ENCODE measurements at places on chromosomes 5 and 9.

GRCh38 chr5:171342362-171343111 is 33.5 kb downstream of the TLX3 start:
- DNase-seq: peak; percentile 51

GRCh38 chr5:78416677-78417425 is 56.4 kb downstream of the SCAMP1 start:
- DNase-seq: no peak

- DNase-seq: no peak
Measured at GRCh38 chr9:128310461-128310860, 11.8 kb downstream of the TRUB2 start.

GRCh38 chr5:167642779-167643517 is 648.5 kb upstream of the WWC1 start:
- DNase-seq: no peak

- no peak for DNase-seq
Measured at GRCh38 chr5:154962494-154962893, 21.6 kb downstream of the MRPL22 start.

GRCh38 chr9:22079873-22080341 is 70.8 kb upstream of the CDKN2B start:
- DNase-seq: peak; percentile 93

DNA sequence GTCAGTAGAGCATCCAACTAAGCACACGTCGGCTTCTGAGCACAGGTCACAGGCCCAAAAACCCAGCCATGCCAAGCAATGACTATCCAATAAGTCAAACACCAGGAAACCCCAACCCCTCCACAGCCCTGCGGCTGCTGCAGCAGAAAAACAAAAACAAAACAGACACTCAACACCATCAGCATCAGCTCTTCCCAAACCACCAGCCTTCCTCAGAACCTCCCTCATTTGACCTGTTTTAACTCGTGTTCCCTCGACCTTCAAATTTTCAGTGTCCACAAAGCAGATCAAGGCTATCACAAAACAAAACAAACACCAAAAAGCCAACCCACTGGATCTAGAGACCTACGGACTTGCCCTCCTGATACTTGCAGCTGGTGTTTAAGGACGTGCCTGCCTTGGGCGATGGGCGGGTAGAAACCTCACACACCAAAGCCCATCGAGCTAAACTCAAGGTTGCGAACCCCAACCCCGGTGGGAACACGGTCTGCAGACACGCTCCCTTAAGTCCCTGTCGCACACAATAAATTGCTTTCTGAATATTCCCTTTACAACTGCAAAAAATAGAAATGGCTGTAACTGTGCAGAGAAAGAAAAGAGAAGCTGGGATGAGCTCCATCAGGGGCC is 247.1 kb upstream of the ANKRD55 start:
- DNase-seq: no peak

GRCh38 chr5:74288448-74289108 is 351.9 kb downstream of the ENC1 start:
- DNase-seq: no peak

- DNase-seq: no peak
Measured at GRCh38 chr5:96817506-96817905, 9.8 kb upstream of the ERAP1 start.

- peak; percentile 51 for DNase-seq
Measured at GRCh38 chr9:133103183-133103986, 17.7 kb downstream of the RALGDS start.

GRCh38 chr9:134187110-134187531 is 22.8 kb upstream of the RNU6ATAC start:
- no peak for DNase-seq

DNA sequence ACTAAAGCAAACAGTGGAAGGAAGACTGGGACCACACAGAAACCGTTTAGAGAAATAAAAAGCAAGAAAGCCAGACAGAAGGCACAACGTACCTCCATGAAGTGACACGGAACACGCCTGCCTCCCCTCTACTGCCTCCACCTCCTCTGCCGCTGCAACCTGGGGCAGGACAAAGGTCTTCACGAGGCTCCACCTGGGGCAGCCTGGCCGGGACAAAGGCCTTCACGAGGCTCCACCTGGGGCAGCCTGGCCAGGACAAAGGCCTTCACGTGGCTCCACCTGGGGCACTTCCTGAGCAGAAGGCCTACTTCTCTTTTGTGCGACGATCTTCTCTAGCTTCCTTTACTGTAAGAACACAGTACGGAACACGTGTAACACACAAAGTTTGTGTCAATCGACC is 11.7 kb downstream of the QSOX2 start:
- DNase-seq: no peak
